NCI-H2081 treated with DMSO at 0.1 percent for 48 hours (cell line): ENCODE measurements at places on chromosomes 16 and 17.

- DNase-seq: no peak
Measured at GRCh38 chr16:68238029-68238345, 2.1 kb upstream of the ESRP2 start.

DNA sequence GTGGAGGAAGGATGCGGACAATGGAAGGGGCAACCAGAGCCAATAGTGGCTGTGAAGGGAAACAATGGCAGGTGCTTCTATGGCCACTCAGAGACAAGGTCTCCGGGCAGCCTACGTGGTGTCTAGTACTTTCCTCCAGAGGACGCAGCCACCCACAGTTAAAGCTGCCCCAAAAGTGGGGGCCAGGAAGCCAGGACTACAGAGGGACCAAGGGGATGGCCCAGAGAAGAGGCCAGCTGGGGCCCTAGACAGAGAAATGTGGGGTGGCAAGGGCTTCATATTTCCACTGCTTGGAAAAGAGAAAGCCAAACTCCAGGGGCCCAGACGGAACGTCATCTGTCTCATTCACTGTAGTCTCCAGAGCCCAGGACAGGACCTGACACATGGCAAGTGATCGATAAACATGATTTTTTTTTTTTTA is 837 bp upstream of the PER1 start:
- no peak for DNase-seq

GRCh38 chr17:8393470-8394231 is 4.0 kb downstream of the RNF222 start:
- DNase-seq: no peak

GRCh38 chr17:71247441-71248015 is 873.3 kb upstream of the SOX9 start:
- no peak for DNase-seq

DNA sequence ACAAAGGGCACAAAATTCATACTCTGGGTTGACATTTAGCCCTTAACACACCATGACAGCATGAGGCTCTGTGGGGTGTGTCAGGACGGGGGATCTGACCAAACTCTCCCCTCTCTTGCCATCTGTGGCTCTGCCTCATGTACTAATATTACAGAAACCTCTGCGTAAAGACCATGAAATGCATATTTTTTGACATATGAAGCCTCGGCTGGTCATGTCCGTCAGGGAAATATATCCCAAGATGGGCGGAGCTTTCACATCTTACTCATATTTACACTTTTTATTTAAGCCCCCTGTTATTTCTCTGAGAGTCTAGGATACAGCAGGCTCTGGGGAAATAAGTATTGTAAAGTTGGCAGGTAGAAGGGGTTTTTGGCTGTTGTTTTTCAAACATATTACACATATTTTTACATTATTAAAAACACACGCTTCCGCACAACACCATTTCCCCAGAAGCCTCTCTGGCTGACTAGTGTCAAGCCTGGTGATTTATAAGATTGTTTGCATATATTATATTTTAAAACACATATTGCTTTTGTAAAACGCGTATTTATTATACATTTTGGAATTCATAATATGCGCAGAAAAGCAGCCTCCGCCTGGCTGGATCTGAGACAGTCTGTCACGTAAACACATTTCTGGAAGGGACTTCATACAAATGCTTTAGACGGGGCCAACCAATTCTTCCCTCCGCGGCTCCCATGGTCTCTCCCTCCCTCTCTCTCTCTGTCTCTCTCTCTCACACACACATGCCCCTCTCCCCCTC is 237.7 kb upstream of the ZFHX3 start:
- DNase-seq: no peak

GRCh38 chr17:17073030-17073564 is 30.8 kb downstream of the MPRIP start:
- DNase-seq: no peak

DNA sequence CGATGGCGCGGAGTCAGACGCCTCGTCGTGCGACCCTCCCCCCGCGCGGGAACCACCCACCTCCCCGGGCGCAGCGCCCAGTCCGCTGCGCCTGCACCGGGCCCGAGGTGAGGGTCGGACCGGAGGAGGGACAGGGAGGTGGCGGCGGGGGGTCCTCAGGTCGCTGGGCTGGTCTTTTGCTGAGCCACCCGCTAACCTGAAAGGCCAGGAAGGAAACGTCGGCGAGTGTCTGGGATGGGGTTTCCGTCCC is 4.9 kb downstream of the TBX2 start:
- DNase-seq: no peak
